D341Med (cell line): ENCODE measurements at places on chromosomes 16 and 17.
A peak's percentile ranks its signal among the peaks of the same experiment; 100 is the strongest.

GRCh38 chr16:16073001-16073545 lies 123.7 kb downstream of the ABCC1 start:
- no peak for DNase-seq

DNA sequence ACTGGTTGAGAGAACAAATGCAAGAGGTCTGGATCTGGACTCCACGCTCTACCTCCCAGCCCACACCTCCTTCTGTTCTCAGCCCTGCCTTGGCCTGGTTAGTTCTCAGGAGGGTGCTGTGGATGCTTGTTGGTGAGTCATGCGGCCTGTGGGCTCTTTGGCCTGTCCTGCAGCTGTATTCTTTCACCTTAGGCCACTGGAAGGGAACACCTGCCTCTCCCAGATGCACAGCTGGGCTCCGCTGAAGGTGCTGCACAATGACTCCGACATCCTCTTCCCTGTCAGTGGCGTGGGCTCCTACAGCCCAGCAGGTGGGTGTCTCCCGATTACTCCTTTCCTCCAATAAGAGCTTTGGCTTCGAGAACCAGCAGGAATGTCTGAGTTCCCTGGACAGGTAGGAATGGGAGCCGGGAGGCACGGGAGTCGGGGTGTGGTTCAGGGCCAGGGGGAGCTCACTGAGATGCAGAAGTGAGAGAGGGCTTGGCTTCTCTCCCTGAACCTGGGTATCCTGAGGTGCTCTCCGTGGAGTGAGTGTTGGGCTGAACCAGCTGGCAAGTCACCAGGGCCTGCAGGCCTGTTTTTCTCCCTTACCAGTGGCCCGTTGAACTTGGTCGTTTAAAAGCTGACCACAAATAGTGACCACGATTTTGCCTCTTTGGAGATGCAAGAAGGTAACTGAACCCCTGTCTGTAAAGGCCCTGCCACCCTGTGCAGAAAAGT lies 85.0 kb downstream of the SNX29 start:
- no peak for DNase-seq

- no peak for DNase-seq
Observed at GRCh38 chr16:72721981-72722380, 325.9 kb downstream of the ZFHX3 start.

DNA sequence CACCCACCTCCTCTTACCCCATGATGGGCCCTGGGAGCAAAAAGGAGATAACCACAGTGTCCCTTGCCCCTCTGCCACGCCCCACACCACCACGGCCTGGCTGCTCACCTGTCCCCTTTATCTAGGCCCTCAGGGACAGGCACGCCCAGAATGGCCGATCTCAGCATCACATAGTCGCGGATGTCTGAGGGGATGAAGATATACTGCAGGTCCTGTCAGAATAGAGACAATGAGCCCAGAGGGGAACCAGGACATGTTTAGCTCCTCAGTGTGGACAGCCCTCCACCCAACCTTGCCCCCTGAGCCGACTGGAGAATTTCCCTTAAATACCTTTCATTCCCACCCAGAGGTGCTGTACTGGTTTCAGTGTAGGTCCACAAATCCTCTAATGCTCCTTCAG lies 15.2 kb downstream of the ST6GALNAC2 start:
- no peak for DNase-seq

DNA sequence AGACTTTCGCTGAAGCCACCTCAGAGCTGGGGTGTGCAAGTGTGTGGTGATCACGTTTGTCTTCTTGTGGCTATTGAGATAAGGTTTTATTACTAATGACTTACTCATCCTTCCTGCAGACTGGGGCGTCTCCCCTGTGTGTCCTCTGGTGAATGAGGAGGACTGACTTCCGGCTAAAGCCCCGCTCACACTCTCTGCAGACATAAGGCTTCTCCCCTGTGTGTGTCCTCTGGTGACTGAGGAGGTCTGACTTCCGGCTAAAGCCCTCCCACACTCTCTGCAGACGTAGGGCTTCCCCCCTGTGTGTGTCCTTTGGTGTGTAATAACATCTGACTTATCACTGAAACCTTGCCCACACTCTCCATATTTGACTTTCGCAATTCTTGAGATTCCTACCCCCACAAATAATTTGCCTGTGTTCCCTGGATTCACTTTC lies 19.4 kb downstream of the PRDM7 start:
- DNase-seq, result no peak

DNA sequence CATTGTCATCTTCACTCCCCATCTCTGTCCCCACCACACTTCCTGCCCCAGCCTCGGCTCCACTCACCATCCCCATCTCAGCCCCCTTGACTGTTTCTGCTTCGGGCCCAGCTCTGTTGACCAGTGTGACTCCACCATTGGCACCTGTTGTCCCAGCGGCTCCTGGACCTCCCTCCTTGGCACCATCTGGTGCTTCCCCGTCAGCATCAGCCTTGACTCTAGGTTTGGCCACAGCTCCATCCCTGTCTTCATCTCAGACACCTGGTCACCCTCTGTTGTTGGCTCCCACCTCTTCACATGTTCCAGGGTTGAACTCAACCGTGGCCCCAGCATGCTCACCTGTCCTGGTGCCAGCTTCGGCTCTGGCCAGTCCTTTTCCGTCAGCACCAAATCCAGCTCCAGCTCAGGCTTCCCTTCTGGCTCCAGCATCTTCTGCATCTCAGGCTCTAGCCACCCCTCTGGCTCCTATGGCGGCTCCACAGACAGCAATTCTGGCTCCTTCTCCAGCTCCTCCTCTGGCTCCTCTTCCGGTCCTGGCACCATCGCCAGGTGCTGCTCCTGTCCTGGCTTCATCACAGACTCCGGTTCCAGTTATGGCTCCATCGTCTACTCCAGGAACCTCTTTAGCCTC lies 24.4 kb upstream of the PHKG2 start:
- DNase-seq, result no peak

- no peak for DNase-seq
Observed at GRCh38 chr17:61517843-61518606, 65.8 kb downstream of the TBX4 start.

GRCh38 chr17:30780343-30780742 lies 44.1 kb downstream of the CRLF3 start:
- DNase-seq, result no peak

GRCh38 chr17:3827124-3827773 lies 18.8 kb downstream of the NCBP3 start:
- DNase-seq, result peak; percentile 34

GRCh38 chr16:89748921-89749320 lies 27.6 kb downstream of the ZNF276 start:
- no peak for DNase-seq
